Mucosa of gallbladder (tissue), 1 donor: ENCODE measurements at places on chromosomes 16 and 17. TPM values are rescaled to one million over a fixed set of nuclear protein-coding genes. Genes with fewer than 3 reads are reported as not detected.
A peak's percentile ranks its signal among the peaks of the same experiment; 100 is the strongest.

The SLFN13 gene
- 29.1 TPM for total RNA-seq

The HBZ gene
- total RNA-seq, result 0.95 TPM

DNA sequence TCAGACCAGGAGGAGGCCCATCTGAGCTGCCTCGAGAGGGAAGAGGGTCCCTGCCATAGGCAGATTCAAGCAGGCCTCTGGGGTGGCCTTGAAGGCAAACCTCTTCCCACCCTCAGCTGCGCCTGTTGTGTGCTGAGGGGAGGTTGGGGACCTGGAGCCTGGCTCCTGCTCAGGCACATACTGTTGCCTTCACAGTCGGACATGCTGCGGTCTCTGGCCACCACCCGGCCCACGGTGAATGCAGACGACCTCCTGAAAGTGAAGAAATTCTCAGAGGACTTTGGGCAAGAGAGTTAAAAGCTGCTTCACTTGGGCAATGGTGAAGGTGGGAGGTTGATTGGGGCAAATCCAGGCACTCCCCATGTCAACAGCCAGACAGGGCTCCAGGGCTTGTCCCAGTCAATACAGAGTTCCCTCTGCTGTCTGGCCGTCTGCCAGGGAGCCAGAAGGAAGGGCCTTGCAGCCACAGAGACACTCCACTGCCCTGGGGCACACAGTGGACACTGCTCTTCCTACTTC lies 6.3 kb downstream of the PDF start:
- peak; percentile 70 for DNase-seq

DNA sequence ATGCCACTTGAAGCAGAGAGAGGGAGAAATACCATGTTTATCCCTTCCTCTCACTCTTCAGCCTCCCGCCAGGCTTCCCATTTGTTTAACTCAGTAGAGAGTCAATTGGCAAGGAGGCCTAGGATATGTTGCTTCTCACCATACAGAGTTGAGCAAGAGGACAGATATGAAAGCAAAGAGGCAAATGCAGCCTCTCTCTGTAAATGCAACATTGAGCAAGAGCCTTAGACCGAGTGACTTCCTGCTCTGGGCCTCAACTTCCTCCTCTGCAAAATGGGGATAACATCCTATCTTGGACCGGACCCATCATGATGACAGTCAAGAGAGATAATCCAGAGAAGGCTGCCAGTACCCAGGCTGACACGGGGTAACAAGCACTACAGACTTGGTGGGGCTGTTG lies 36.8 kb downstream of the SOCS1 start:
- DNase-seq, result no peak

The DNAAF8 gene
- total RNA-seq, result 2.5 TPM

The TNFSF13 gene
- total RNA-seq, result 120 TPM

The WNK4 gene
- total RNA-seq, result 0.37 TPM
